ENCODE measurements at places on chromosomes 2 and 18. TPM values are rescaled to one million over a fixed set of nuclear protein-coding genes. Genes with fewer than 3 reads are reported as not detected.

Gene CYP20A1
- 19.1 TPM for total RNA-seq

Gene PLEKHH2
- total RNA-seq = 1.6 TPM

Gene COLEC11
- total RNA-seq = 40.1 TPM

Gene LYG1
- 0.65 TPM for total RNA-seq

Gene CCDC178
- not detected for total RNA-seq

- DNase-seq = no peak
These were observed 62.7 kb upstream of the DOCK10 start for GRCh38 chr2:225104971-225105370.
